ENCODE measurements at places on chromosomes 12 and 14. TPM values are rescaled to one million over a fixed set of nuclear protein-coding genes. Genes with fewer than 3 reads are reported as not detected.

CEBPE gene
- not detected for total RNA-seq

PKP2 gene
- 0.13 TPM for total RNA-seq

DNA sequence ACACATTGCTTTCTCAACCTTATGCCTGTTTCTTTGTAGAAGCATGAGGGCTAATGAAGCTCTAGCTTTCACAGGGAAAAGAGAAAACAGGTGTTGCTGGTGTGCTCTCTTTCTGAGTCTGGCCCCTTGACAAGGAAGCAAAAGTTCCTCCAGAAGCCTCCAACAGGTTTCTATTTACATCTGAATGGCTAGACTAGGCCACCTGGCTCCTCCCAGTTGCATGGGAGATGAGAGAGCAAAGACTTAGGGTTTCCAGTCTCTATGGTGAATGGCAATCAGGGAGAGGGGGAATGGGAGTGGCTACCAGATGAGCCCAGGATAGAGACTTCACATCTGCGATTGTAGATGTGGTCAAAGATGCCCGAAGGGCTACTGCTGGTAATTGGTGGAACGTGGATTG is 138.1 kb upstream of the PLXNC1 start:
- H3K27me3 ChIP-seq: no peaks in the 10 kb centered on the region
- H3K4me1 ChIP-seq: no peaks in the 10 kb centered on the region
- H3K36me3 ChIP-seq: no peaks in the 10 kb centered on the region
- no peak overlapping the region for H3K4me3 ChIP-seq

GRCh38 chr12:119391673-119392072 is 57.1 kb downstream of the CCDC60 start:
- no peaks in the 10 kb centered on the region for H3K27me3 ChIP-seq
- DNase-seq: no peak
- no peak overlapping the region for H3K27ac ChIP-seq
- no peaks in the 10 kb centered on the region for H3K36me3 ChIP-seq

- no peak overlapping the region for H3K27ac ChIP-seq
- no peak overlapping the region for H3K4me3 ChIP-seq
- DNase-seq: no peak
Measured at GRCh38 chr14:100540926-100541620, 46.1 kb downstream of the BEGAIN start.

DNA sequence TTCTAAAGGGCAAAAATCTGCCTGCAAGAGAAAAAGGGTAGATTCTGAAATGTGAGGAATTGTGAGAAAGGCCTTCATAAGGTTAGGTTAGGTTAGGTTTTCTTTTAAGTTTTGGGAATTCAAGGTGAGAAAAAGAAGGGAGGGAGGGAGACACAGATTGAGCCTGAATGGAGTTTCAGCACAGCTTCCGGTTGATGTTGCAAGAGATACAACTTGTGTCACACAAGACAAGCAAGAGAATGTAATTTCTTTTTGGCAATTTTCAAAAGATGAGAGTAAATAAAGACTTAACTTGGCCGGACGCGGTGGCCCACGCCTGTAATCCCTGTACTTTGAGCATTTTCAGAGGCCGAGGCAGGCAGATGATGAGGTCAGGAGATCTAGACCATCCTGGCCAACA is 63.8 kb downstream of the CPSF2 start:
- H3K4me3 ChIP-seq: no peak overlapping the region
- H3K27me3 ChIP-seq: no peaks in the 10 kb centered on the region
- no peak for DNase-seq
- no peaks in the 10 kb centered on the region for H3K36me3 ChIP-seq

DNA sequence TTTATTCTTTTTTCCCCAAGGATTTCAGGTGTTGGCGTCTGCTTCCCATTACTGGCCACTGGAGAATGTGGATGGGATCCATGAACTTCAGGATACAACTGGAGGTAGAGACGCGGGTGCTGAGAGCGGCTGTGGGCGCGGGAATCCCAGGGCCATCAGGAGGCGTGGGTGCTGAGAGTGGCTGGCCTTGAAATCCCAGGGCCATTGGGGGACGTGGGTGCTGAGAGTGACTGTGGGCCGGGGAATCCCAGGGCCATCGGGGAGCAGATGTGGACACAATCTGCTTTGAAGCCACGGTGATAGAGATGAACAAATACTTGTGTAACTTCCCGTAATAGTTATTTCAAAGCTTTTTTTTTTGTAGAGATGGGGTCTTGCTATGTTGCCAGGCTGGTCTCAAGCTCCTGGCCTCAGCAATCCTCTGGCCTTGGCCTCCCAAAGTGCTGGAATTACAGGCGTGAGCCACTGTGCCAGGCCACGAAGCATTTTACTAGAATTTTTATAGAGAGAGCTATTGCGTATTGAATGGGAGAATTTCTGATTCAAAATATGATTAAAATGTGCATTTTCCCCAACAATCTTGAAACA is 12.8 kb downstream of the ADGRD1 start:
- H3K36me3 ChIP-seq: no peaks in the 10 kb centered on the region
- H3K4me3 ChIP-seq: no peak overlapping the region
- DNase-seq: no peak
- H3K27me3 ChIP-seq: no peaks in the 10 kb centered on the region
- H3K4me1 ChIP-seq: peaks cover 15% of the 10 kb centered on the region

DNA sequence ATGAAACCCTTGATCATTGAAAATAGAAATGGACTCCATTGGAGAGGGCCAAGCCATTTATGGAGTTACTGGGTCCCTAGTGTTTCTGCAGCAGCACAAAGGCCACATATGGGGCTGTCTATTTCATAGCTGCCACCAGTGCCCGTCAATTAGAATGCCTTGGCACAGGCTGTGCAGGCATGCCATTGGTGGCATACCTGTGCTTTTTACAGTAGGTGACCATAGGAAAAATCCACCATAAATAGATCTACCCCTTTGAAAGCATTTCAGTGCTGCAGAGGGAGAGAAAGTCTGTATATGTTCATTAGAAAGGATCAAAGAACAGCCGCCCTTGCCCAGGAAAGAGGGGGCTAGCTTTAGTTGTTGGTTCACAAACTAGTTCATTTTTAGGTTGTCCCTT is 13.1 kb downstream of the MYBPC1 start:
- H3K27ac ChIP-seq: no peak overlapping the region
- H3K27me3 ChIP-seq: no peaks in the 10 kb centered on the region
- no peaks in the 10 kb centered on the region for H3K36me3 ChIP-seq
- DNase-seq: no peak
- H3K4me3 ChIP-seq: no peak overlapping the region
- H3K4me1 ChIP-seq: no peaks in the 10 kb centered on the region

DNA sequence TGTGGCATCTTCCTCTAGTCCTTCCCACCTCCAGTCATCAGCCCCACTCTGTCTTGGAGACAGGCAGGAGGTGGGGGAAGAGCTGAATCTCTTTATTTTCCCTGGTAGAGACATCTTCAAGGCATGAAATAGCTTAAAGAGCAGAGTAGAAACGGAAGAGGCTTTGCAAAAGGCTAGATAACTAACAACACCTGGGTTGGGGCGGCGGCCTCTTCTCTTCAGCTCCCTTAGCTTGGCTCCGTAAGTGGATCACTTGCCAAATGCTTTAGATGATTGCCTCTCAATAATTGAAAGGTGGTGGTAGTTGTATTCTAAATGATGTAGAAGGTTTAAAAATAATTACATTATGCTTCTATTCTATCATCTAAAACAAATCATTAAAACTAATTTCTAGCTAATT is 36.1 kb downstream of the SSPN start:
- no peak overlapping the region for H3K27ac ChIP-seq
- 0 out of 2 replicates have a peak, but pooled peaks cover 10% of the 10 kb centered on the region for H3K4me1 ChIP-seq
- H3K27me3 ChIP-seq: no peaks in the 10 kb centered on the region
- H3K36me3 ChIP-seq: no peaks in the 10 kb centered on the region
- no peak overlapping the region for H3K4me3 ChIP-seq
- no peak for DNase-seq
